Eye (tissue), 1 donor: ENCODE measurements at places on chromosomes 2 and 18.
A peak's percentile ranks its signal among the peaks of the same experiment; 100 is the strongest.

GRCh38 chr2:135256531-135257260, 204.6 kb downstream of the RAB3GAP1 start:
- no peak for DNase-seq

DNA sequence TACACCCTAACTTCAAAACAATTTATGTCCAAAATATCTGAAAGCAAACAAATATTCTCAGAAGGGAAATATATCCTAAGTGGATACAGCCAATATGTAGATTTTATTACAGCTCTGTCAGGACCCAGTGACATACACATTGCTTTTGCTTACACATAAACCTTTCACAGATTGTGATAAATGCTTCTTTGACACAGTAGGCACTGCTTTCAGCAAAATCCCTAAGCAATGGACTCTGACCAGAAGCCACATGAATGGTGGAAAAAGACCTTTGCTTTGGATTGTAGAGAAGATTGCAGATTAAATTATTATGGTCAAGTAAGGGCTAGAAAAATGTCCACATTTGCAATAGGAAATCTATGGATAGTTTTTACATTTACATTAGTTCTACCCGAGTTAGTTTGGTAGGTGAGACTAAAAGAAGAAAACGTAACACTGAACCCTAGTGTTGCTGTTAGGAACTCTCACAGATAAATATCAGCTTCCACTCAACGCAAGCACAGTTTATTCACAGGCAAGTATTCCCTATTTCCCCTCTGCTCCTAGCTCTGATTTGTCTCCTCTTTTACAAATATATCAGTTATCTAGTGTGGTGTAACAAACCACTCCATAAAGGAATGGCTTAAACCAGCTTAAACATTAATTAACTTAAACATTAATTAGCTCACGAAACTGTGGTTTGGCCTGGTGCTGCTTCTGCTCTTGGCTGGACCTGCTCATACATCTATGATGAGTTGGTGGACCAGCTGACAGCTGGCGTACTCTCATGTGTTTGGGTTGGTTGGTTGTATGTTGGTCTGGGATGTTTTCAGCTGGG, 23.6 kb upstream of the SERPINE2 start:
- DNase-seq = no peak

- DNase-seq = no peak
These were observed 129.6 kb upstream of the COPS8 start for GRCh38 chr2:236956031-236956618.

- no peak for DNase-seq
These were observed 6.5 kb upstream of the LGALSL start for GRCh38 chr2:64447317-64448040.

GRCh38 chr2:23545811-23546210, 160.8 kb downstream of the KLHL29 start:
- peak; percentile 80 for DNase-seq

- no peak for DNase-seq
These were observed 18.2 kb downstream of the KIDINS220 start for GRCh38 chr2:8819194-8819593.

GRCh38 chr2:216339456-216340279, 32.6 kb downstream of the MARCHF4 start:
- peak; percentile 73 for DNase-seq

DNA sequence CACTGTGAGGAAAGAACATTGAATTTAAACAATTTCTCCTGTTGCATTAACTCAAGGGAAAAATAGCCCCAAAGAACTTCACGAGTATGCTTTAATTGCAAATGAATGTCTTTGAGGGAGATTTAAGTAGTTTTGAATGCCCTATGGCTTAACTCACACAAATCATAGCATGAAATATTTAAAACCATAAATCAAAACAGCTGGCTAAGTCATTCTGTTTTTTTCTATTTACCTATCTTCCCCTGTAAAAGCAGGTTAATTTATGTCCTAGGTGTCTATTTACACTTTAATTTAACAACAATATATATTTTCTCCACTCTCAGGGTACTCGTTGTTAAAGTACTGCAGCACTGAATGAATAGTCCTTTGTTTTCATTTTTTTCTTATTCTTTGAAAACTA, 118.8 kb upstream of the PIEZO2 start:
- no peak for DNase-seq

- DNase-seq = peak; percentile 83
These were observed 79.0 kb downstream of the TTC21B start for GRCh38 chr2:165874445-165875039.

GRCh38 chr2:1223791-1224190, 189.5 kb upstream of the TPO start:
- no peak for DNase-seq

- no peak for DNase-seq
These were observed 128.7 kb downstream of the VAPA start for GRCh38 chr18:10042492-10042891.

GRCh38 chr2:238225911-238226697, 13.7 kb downstream of the HES6 start:
- DNase-seq = peak; percentile 19
